RCC 7860 (cell line): ENCODE measurements at places on chromosomes 5 and 9.

- no peak for DNase-seq
Observed at GRCh38 chr5:10789021-10789420, 28.0 kb upstream of the DAP start.

- DNase-seq, result no peak
Observed at GRCh38 chr5:158233735-158234322, 374.9 kb upstream of the CLINT1 start.

DNA sequence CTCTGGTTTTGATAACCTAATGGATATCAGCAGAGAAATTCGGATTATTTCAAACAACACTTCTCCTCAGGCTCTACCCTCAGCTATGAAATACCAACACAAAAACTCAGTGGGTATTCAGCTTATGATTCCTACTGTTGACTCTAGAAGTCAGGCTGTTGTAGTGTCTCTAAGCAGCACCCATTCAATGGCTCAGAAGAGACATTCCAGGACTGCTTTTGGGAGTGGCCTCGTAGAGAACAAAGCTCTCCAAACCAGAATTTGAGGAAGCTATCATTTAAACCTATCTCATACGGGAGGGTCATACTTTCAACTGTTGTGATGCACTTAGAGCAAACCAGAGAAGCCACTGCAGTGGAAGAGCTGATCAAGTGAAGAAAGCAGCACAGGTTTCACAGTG is 34.1 kb downstream of the ETF1 start:
- DNase-seq, result no peak

DNA sequence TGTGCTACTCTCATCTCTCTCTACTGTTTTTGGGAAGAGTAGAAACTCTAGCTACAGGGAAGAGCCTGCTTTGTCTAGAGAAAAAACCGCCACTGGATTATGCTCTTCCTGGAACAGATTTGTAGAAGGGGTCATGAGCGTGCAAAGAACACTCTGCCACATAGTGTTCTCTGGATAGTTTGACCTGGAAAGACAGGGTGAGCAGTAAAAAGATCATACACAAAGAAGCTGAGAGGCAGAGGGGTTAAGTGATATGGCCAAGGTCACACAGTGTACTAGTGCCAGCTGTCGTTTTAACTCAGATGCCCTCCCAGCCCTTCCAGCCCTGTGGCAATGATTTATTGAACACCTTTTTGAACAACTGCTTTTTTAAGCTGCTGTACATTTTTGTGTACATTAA is 182.2 kb downstream of the NNT start:
- DNase-seq, result no peak

DNA sequence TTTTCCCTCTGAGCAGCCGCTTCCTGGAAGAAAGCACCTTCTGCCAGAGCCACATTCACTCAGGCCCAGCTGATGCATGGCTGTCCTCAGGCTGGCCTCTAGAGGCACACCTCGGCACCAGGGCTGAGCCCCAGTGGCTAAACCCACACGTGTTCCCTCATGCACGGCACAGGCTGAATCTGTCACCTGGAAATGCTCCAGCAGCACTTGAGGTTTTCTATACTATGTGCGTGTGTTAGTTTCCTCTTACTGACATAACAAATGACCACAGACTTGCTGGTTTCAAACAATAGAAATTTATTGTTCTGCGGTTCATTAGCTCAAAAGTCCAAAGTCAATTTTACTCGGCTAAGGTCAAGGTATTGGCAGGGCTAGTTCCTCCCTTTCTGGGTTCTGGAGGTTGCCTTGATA is 141.4 kb downstream of the LRRC70 start:
- peak; percentile 6 for DNase-seq

- DNase-seq, result peak; percentile 45
Observed at GRCh38 chr5:119275146-119275545, 80.7 kb upstream of the TNFAIP8 start.

DNA sequence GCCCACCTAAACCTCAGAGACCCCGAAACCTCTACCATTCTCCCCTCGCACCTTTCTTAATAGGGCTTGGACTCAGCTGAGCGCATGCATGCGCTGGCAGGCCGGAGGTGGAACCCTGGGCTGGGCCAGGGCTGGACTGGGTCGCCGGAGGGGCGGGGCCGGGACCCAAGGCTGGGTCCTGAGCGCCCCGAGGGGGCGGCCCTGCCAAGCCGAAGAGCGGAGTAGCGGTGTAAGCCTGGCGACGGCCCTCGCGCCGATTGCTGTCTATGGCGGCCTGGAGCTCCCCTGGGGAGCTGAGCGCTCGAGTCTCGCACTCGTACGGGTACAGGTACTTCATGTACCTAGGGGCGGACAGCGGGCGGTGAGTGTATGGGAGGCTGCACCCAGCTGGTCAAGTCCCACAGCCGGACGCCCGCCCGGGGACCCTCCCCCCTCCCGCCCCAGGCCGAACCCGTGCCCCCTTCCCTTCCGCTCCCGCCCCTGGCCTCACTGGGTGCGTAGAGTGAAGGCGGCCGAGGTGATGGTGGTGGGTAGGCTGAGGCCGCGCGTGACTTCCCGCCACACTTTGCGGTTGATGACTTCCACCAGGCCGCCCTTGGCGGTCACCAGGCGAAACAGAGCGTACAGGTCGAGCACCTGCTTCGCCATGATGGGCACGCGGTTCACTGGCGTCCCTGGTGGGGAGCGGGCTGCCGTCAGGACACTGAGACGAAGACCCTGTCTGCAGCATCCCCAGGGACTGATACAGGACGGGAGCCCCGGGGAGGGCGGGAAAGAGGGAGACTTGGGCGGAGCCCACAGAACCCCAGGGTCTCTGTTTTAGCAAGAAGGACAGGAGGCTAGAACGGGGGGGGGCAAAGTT is 3.3 kb upstream of the DCTN3 start:
- DNase-seq, result no peak

DNA sequence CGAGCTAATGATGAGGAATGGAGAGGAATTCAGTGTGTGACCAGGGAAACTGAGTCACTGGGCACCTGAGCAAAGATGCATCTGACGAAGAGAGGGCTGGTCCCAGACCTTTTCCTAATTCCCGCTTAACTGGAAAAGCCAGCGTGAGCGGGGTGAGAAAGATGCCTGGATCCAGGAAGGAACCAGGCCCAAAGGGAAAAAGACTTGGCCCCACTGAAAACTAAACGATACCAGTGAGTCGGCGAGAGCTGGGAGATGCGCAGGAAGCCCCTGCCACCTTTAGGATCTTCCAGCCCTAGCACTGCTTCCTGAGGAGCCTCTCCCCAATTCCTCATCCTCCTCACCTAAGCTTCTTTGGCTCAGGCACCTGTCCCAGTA is 499 bp upstream of the FCHSD1 start:
- DNase-seq, result no peak

- DNase-seq, result no peak
Observed at GRCh38 chr5:180133060-180133459, 61.5 kb upstream of the RNF130 start.

DNA sequence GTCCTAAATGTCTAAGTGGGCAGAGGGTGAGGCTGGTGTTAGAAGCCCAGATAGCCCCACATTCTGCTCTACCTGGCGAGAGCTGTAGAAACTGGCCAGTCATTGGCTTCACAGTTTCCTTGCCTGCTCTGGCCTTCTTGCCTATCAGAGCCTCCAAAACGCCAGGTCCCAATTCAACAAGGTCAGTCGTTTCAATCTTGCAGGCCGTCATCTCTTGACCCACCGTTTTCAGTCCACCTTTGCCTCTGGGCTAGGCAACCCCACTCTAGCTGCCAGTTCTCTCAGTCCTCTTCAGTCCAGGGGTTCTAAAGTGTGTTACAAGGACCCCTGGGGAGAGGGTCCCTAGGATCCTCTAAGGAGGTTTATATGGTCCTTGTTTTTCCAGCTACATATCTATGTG is 20.0 kb upstream of the TIFAB start:
- no peak for DNase-seq

- DNase-seq, result no peak
Observed at GRCh38 chr9:36127652-36128244, 8.8 kb upstream of the GLIPR2 start.

- DNase-seq, result no peak
Observed at GRCh38 chr9:37919246-37919955, 15.5 kb upstream of the SLC25A51 start.

GRCh38 chr5:40623480-40624420 is 56.0 kb upstream of the PTGER4 start:
- DNase-seq, result no peak

DNA sequence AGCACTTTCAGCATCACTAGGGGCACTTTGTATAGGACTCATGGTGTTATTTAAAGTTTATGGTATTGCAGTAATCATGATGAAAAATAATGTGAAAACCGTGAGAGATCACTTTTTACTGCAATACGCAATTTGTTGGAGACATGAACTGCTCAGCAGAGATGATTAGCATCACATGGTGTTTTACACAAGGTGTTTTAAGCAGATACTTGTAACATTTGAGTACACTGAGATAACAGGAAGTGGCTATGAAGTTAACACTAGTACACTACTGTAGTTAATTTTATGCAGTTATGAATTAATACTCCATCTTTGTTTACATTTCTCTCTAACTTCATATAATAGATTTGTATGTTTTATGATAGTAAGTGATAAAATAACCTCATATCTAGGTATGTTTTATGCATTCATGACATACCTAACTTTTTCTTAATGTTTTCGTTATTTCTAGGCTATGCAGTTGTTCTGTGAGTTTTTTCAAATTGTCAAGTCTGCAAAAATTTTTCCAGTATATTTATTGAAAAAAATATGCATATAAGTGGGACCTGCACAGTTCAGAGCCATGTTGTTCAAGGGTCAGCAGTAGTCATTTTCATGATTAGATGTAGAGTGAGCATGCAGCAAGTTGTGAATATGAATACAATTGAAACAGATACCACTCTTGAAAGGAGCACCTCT is 13.0 kb downstream of the SUB1 start:
- no peak for DNase-seq

- peak; percentile 36 for DNase-seq
Observed at GRCh38 chr5:80967500-80968181, 7.5 kb downstream of the RASGRF2 start.

DNA sequence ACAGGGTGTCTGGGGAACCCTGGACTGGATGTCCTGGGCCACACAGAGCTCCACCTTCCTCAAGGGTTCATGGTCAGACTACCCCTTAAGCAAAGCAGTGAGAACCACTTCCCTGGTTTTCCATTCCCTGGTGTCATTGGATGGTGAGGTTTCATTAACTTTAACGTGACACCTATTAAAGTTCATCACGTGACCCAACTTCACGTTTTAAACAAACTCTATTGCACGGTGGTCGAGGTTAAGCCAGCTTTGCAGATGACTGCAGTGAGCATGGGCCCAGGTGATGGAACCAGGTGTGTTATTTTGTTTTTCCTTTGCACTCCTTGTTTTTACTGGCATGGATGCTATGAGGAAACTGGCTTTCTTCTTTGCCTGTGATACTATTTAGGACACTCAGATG is 385.7 kb upstream of the IRX1 start:
- no peak for DNase-seq

- DNase-seq, result no peak
Observed at GRCh38 chr9:121821326-121821725, 169.9 kb downstream of the DAB2IP start.

- no peak for DNase-seq
Observed at GRCh38 chr5:124457101-124457500, 289.3 kb downstream of the ZNF608 start.

- no peak for DNase-seq
Observed at GRCh38 chr9:114737118-114737517, 55.1 kb upstream of the TEX48 start.

- DNase-seq, result no peak
Observed at GRCh38 chr5:10400831-10401230, 40.8 kb upstream of the ROPN1L start.

- no peak for DNase-seq
Observed at GRCh38 chr9:133627341-133627740, 8.8 kb upstream of the DBH start.

DNA sequence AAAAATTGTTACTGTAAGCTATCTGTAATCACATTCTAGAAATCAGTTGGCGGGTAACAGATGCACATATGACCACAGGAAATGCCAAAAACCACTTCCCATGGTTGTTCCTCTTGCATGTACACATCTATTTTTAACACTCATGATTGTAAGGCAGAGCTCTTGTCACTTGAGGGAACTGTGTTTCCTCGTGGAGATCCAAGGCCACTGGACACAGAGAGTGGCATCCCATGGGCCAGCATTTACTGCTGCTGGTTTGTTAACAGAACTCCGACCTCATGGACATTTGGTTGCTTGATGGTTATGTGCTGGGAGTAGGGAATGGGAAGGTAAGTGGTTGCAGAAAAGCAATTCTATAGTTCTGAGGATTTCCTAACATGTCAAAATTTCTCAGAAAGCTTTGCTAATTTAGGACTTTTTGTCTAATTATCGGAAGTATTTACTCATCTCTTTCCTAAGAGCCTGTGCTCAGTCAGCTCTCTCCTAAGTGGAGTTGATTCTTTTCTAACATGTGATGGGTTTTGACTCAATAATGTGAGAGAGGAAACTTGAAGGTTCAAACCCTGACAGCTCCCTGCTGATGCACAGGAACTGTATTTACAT is 202.0 kb upstream of the NR3C1 start:
- no peak for DNase-seq

GRCh38 chr9:72906810-72907209 is 46.0 kb downstream of the ALDH1A1 start:
- no peak for DNase-seq

- peak; percentile 98 for DNase-seq
Observed at GRCh38 chr5:122129306-122129705, at the start of gene ZNF474. ZNF474 (plus strand) TSS chr5:122129546; CDS start chr5:122151991, 22,445 bp downstream.

- DNase-seq, result no peak
Observed at GRCh38 chr9:109868207-109868606, 88.2 kb downstream of the PALM2AKAP2 start.

GRCh38 chr5:118616281-118616680 is 372.1 kb downstream of the DTWD2 start:
- no peak for DNase-seq

- DNase-seq, result no peak
Observed at GRCh38 chr9:26131886-26132285, 453.6 kb upstream of the TUSC1 start.

GRCh38 chr5:21212026-21212425 is 1224.0 kb upstream of the CDH18 start:
- DNase-seq, result no peak

- DNase-seq, result no peak
Observed at GRCh38 chr9:79673614-79674013, 101.8 kb downstream of the TLE4 start.

GRCh38 chr5:17403695-17404490 is 94.1 kb upstream of the TAF11L2 start:
- no peak for DNase-seq

DNA sequence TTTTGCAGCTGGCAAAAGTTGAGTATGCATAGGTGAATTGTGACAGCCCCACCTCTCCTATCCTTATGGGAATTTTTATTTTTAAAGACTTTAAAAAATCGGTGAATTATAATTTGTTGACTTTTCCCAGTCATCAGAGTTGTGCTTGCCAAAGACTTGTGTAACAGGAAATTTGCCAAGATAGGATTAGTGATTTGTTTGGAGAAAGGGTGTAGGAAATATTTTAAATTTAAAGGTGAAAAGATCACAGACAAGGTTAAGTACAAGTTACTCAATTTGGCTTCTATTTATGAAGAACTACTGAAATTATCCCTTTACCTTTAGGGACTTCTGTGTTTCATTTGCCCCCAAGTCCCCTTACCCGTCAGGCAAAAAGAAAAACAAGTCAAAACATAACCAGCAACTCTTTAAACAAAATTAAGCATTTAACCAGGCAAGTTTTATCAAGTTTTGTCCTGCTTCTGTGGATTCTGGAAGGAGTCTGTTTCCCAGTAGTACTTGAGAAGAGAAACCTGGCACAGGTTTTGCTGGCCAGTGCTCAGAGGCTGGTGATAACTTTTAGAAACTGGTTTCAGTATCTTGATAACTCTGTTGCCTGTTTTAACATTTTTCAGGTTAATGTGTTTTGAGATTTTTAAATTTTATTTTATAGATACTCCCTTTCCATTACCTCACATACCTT is 285.4 kb downstream of the MAST4 start:
- no peak for DNase-seq
